ENCODE measurements at places on chromosomes 7 and 10.

DNA sequence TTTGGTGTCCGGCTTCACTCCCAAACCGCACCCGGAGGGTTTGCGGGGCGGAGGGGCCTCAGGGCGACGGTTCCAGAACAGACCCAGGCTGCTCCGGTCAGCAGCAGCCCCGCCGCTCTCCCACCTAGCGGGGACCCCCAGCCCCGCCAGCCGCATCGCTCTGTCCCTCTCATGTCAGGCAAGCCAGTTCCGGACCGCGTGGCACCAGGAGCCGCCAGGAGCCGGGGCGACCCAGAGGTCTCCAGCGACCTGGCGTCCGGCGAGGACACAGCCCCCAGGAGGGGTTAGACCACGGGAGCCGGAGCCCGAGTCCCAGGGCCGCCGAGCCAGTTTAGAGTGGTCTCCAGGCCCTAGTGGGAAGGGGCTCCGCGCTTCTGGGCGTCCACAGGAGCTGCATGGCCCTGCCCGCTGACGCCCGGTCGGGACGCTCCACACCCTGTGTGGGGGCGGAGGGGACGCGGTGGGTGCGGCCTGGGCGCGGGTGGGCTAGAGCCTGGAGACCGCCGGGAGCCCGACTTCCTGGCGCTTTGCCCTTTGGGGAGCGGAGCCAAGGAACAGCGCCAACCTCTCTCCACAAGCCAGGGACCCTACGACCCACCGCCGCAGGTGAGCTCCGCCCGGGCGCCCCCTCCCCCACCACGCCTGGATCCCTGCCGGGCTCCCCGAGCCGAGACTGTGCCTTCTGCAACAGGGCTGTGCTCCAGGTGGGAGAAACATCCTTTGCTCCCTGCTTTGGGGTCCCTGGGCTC is 43.4 kb downstream of the ZNF117 start:
- DNase-seq = no peak

DNA sequence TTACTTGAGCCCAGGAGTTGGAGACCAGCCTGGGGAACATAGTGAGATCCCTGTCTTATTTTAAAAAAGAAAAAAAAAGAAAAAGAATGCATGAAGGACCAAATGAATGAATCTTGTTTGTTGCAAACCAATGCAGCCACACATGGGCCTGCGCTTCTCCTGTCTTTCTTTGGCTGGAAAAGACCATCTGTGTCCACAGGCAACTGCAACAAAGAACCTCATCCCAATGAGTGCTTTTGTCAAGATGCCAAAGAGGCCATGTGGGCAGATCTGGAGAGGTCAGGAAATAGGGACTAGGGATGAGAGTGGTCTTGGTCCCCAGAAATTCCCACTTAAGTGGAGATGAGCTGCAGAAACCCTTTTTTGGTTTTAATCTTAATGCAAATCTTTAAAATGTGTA is 49.8 kb upstream of the DUSP5 start:
- no peak for DNase-seq

- DNase-seq = no peak
These were observed 12.4 kb upstream of the STRIP2 start for GRCh38 chr7:129421717-129422250.

- DNase-seq = no peak
These were observed 435.8 kb upstream of the MGMT start for GRCh38 chr10:129030996-129031843.

DNA sequence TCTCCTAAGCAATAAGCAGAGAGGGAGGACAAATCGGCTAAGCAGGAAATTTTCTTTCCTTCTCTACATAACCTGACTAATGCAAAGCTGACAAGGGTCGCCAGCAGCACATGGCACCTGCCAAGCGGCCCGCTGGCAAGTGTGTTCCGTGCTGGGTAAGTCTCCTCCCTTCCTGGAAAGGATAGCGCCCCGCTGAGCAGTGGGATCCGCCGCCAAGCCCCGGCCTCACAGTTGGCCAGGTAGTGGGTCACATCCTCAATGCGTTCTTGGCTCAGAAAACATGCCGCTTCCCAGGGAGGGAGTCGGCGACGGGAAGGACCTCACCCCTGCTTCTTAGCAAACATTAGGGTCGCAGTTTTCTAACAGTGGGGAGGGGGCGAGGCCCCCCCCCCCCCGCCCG is 488.9 kb upstream of the NUPR2 start:
- DNase-seq = no peak

GRCh38 chr10:88991161-88991898 is 732 bp downstream of the FAS start:
- DNase-seq = no peak
